ENCODE measurements at places on chromosomes 2 and 18.

DNA sequence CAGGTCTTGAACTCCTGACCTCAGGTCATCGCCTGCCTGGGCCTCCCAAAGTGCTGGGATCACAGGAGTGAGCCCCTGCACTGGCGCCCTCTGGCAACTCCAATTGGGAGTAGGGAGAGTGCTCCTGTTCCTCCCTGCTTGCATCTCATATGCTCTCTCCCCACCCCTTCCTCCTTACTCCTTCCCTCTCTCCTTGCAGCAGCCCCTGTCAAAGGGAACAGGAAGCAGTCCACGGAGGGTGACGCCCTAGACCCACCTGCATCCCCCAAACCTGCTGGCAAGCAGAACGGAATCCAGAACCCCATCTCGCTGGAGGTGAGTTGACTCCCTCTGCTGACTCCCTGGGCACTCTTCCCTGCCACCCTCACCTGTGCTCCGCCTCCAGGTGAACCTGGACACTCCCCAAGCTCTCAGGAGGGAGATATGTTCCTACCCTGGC is 10.7 kb downstream of the ARID5A start:
- no peak for DNase-seq

DNA sequence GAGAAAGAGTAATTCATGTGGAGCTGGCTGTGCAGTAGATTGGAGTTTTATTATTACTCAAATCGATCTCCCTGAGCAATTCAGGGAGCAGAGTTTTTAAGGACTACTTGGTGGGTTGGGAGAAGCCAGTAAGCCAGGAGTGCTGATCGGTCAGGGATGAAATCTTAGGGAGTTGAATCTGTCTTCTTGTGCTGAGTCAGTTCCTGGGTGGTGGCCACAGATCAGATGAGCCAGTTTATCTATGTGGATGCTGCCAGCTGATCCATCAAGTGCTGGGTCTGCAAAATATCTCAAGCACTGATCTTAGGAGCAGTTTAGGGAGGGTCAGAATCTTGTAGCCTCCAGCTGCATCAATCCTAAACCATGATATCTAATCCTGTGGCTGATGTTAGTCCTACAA is 17.0 kb upstream of the UGT1A8 start:
- no peak for DNase-seq

DNA sequence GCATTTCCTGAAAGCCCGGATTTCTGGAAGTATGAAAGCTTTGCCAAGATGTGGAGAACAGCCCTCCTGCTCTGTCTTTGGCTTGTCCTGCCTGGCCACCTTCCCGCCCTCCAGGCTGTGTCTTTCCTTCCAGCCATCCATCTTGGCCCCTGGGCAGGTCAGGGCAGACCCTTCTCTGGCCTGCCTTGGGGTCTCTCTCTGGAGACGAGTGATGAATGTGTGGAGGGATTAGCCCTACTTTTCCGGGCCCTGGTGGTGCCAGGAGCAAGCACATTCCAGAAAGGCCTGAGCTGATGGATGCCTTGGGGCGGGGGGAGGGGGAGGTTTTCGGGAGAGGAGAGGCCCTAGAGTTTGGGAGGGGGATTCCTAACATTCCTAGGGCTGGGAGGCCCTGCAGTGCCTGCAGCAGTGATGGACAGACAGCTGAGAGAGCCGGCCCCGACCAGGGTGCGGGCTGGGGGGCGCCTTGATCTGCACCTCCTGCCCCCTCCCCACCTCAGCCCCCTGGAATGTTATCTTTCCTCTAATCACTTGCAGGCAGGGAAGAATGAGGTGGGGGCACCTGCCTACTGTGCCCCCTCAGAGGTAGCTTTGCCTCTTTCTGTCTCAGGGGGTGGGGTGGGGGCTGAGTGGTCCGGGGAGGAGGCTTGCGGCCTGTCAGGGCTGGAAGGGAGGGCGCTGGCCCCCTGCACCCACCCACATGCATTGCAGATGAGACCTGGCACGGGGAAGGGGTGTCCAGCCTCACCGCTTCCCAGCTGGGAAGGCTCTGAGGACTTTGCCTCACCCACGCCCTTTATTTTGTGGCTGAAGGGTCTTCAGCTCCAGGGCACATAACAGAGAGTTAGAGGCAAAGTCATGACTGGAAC is 156.2 kb downstream of the DDX1 start:
- no peak for DNase-seq

GRCh38 chr2:224807153-224807964 is 91.2 kb upstream of the CCDC195 start:
- DNase-seq = no peak

- no peak for DNase-seq
Observed at GRCh38 chr2:237482485-237482884, 4.6 kb upstream of the MLPH start.

DNA sequence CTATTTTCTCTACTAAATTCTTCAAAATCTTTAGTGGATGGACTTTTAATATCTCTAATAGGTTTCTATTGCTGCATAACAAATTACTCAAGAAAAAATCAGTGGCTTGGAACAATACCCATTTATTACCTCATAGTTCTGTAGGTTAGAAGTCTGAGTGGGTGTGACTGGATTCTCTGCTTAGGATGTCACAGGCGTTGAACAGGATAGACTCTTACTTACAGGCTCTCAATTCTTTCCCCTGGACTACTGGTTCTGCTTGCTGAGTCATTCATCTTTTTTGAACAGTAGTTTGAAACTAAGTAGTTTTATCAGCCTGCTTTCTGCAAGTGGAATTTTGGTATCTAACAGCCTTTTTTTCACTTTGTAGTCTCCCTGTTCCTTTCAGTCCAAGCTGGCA is 265.4 kb downstream of the ZNF385B start:
- no peak for DNase-seq

- no peak for DNase-seq
Observed at GRCh38 chr2:26914659-26915310, 55.7 kb upstream of the MAPRE3 start.

DNA sequence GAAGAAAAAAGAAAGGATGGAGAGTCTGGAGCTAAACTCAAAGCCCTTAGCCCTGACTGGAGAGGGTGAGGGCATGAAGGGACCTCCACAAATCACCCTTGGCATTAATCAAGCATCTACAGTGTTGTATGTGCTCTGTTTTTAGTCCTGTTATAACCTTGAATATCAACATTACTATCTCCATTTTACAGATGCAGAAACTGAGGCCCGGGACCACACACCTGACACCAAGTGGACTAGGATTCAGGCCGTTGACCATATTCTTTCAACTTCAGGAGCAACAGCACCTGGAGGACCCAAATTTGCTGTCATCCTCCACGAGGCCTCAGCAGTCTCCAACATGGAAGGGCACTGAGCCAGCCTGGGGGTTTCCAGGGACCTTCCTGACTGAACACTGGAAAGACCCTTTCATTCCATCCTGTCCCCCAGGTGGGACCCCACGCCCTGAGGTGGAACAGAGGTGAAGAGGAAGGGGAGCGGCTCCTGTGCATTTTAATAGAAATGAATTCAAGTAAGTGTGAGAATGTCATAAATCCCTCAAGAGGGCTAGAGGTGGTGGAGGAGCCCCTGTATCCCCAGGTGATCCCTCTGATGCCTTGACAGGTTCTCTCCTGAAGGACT is 41.0 kb downstream of the SERTAD2 start:
- no peak for DNase-seq
